ENCODE measurements at places on chromosomes 4 and X.

DNA sequence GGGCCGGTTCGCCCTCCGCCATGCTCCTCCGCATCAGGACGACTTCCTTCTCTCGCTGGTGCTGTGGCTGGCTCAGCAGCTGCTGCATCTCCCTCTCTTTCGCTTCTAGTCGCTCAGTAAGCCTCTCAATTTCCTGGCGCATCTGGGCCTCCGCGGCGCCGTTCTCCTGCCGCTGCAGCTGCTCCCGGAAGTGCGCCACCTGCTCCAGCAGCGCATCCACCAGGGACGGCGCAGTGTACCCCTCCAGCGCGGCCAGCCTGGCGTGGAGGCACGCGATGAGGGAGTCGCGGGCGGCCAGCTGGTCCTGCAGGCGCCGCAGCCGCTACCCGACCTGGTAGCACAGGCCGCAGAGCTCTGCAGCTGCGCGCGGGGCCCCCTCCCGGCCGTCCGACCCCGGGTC lies 97.4 kb upstream of the MED14 start:
- DNase-seq, result no peak

GRCh38 chrX:44747969-44748368 lies 95.9 kb upstream of the DUSP21 start:
- DNase-seq, result no peak

- no peak for DNase-seq
Observed at GRCh38 chr4:80422727-80423404, 87.3 kb downstream of the CFAP299 start.

DNA sequence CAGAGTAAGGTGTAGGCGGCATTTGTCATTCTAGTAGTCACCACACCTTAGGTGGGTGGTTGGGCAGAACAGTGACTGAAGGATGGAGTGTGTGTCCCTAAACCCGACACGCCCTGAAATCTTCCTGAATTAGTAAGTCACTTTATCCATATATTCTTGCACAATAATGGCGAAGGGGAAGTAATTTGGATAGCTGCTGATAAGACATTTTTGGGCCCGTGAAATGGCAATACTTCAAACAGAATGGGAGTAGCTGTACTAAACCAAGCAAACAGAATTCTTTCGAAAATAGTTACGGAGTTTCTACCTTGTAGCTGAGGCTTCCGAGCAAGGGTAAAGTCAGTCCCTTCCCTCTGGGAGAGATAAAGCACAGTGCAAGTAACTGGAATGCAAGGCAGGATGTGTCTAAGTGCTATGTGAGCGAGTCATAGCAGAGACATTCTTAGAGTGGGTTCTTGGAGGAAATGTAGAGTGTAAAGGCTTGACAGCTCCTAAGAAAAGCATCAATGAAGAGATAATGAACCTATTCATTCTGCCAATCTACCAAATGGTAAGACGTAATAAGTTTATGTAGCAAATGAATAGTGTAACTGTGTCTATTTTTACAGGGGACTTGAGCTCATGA lies 72.8 kb downstream of the CLCN5 start:
- DNase-seq, result no peak

- no peak for DNase-seq
Observed at GRCh38 chr4:158581161-158581560, 59.5 kb downstream of the RXFP1 start.

DNA sequence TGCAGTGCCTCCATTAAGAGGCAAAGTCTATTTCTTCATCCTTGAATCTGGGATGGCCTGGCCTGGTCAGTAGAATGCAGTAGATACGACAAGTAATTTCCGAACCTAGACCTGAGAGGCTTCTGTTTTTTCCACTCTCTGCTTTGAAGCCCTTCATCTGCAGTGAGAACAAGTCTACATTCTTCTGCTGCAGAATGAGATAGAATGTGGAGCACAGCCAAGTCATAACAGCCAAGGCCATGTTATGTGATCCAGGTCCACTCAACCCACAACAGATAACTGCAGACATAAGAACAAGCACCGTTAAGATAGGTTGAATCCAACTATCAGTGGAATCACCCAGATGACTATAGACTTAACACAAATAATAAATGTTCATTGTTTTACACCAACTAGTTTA lies 1297.7 kb downstream of the C4orf33 start:
- no peak for DNase-seq

All from CD14-positive monocyte (primary cell).